ENCODE measurements at places on chromosomes 6 and 20.
A peak's percentile ranks its signal among the peaks of the same experiment; 100 is the strongest.

DNA sequence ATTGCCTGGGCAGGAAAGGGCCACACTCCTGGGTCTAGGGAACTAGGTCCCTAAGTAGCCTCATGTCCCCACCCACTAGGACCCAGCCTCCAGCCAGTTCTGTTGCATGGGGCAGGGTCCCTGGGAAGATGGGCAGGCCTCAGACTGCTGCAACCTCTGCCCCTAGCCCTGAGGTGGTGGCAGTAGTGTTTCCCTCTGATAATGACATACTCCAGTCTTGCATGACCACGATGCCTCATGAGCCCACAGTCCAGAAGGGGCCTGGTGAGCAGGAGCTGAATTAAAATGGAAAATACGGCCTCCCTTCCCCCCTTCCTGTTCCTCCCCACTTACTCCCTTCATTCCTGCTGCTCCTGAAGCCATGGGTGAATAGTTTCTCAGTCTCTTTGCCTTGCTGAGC lies 36.0 kb upstream of the SCRT2 start:
- no peak for DNase-seq

DNA sequence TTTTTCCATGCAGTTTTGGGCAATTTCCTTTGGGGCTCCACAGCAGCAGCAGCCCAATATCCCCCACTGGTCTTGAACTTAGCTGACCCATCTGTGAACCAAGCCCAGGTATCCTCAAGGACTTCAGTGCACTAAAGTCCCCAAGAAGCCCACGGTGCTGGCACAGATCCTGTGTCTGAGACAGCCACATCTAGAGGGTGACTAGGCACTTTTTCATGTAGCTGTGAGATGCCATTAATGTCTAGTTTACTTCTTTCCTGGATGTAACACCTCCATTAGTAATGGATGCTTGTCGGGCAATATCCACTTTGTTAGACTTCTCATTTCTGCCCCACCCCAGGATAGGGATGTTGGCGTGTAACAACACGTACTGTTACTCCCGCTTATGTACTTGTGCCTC lies 176.2 kb upstream of the PROKR2 start:
- DNase-seq, result peak; percentile 45

DNA sequence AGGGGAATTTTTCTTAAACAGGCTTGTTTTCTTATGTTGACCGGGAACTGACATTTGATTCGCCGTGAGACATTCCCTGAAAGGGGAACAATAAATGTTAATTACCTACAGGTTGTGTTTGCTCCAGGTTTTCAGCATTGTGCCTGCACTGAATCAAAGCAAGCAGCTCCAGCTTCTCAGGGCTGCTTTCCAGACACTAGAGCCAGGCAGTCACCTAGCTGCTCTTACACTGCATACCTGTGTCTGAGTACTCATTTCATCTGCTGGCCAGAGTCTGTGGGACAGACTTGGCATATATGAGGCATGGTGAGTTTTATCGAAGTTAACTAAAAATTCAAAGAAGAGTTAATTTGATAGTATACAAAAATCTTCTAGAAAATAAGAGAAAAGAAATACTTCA lies 951.8 kb upstream of the MAP3K7 start:
- no peak for DNase-seq

DNA sequence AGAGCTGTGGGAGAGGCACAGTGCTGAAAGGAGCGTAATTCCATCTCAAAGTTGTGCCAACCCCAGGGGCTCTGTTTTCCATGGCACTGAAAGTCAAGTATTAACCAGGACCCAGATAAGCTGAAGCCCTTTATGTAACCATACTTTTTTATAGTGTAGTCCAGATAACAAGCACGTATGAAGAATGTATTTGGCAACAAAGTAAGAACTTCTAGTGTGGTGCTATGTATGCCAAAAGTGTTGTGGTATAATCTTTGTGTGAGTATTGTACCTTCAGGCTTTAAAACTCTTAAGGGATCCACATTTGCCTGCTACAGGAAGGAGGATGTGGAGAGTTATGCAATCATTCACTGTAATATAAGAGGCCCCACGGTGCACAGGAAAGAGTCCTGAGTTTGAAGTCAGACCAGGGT lies 129.4 kb downstream of the IBTK start:
- peak; percentile 20 for DNase-seq

- no peak for DNase-seq
These were observed 51.1 kb downstream of the RCAN2 start for GRCh38 chr6:46440141-46440540.

DNA sequence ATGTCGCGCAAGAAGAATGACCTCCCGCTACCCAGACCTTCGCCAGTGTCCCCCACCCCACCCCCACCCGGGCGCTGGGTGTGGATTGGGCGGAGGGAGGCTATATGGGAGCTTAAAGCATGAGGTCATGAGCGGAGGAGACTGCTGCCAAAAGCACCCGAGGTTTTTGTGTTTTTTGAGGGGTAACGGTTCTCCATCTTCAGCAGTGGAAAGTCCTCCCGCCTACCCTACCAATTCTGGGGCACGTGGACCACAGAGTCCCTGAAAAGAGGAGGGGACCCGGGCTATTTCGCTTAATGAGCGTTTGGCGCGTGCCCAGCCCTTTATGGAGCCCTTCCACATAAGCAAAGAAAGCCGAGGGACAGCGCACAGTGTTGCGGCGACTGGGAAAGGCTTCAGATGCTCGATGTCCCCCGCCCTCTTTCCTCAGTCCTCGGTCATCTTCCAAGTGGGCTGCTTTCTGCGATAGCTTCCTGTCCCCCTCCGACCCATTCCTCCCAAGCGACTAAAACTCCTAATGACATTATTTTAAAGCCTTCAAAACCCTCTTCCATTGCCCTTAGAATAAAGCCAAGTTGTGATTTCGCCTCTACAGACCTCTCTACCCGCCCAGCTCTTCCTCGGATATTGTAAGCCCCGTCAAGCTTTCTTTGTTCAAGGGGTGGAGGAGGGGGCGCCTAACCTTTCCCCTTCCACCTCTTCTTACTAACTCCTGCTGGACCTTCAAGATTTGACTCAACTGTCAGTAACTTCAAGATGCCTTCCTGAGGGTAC lies 2.1 kb upstream of the TRERF1 start:
- DNase-seq, result peak; percentile 56

GRCh38 chr6:108365478-108365877 lies 70.6 kb downstream of the AFG1L start:
- peak; percentile 68 for DNase-seq

GRCh38 chr6:43921039-43921438 lies 151.0 kb downstream of the VEGFA start:
- DNase-seq, result no peak

GRCh38 chr20:57257701-57258453 lies 8.6 kb downstream of the BMP7 start:
- no peak for DNase-seq

GRCh38 chr20:14538433-14538832 lies 201.0 kb upstream of the FLRT3 start:
- DNase-seq, result no peak

- no peak for DNase-seq
These were observed 489.7 kb downstream of the QKI start for GRCh38 chr6:163904186-163904585.
